Esophagus muscularis mucosa (tissue), 4 donors: ENCODE measurements at places on chromosomes 7 and 10. TPM values are rescaled to one million over a fixed set of nuclear protein-coding genes. Genes with fewer than 3 reads are reported as not detected.

The RPEL1 gene
- total RNA-seq: not detected

DNA sequence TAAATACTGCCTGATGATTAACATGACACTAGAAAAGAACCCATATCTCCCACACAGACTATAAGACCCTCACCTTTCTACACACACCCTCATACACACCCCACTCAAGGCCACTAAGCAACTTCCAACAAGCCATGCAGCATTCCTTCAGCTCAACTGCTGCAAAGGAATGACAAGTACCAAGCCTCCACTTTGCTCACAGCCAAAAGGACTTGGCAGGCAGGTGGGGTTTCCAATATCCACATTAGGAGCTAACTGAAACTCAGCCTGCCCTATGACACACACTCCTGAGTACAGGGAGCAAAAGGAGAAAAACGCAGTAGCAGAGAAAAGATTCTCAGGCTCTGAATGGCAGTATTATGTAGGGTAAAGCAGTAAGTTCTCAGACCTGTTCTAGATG, 13.4 kb downstream of the USP54 start:
- DNase-seq: peak; percentile 93

DNA sequence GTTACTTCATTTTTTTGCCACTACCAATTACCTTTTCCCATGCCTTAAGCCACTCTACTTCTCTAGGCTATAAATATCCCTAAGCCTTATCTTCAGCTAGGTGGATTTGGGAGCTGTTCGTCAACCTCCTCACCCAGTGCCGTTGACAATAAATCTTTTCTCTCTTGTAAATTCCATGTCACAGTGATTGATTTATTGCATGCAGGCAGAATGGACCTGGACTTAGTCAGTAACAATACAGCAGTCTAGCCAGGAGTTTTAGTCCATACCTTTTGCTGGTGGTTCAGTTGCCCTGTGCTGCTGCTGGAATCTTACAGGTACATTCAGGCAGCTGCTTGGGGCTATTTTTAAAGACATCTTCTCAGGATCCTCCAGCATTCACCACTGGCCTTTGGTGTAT, 350.5 kb upstream of the NRG3 start:
- no peak for DNase-seq

The LIPK gene
- not detected for total RNA-seq

The GPR15LG gene
- total RNA-seq: not detected

The SEPTIN14 gene
- total RNA-seq: not detected

DNA sequence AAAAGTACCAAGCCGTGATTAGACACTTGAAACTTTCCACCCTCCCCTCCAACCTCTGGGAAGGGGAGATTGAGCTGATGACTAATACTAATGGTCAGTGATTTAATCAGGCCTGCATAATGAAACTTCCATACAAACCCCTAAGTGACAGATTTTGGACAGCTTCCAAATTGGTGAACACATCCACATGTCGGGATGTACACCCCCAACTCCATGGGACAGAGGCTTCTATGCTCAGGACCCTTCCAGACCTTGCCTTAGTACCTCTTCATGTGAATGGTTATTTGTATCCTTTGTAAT, 4.8 kb downstream of the NUB1 start:
- DNase-seq: peak; percentile 31

DNA sequence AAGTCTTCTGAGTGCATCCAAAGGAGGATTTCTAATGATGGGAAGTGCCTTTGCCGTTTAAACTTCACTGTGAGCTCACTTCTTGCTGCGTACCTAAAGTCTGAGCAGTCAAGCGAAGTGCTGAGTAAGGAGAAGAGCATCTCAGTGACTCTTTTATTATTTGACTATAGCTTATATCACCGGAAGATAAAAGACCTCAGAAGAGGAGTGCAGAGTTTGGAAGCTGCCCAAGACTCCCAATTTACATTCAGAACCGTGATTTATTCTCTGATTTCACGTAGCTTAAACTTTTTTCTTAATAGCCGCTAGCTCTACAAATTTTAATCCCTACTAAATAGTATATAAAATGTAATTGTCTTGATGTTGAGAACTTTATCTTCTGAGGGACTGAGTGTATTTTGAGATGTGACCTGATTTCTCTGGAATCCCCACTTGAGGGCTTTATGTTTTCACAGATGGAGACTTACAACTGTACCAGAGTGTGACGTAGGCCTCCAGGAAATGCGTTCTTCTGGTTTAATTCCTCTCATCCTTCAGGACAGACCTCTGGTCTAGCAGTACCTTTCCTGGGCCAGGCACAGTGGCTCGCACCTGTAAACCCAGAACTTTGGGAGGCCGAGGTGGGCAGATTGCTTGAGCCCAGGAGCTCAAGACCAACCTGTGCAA, 51.1 kb downstream of the CAMK1D start:
- DNase-seq: no peak

DNA sequence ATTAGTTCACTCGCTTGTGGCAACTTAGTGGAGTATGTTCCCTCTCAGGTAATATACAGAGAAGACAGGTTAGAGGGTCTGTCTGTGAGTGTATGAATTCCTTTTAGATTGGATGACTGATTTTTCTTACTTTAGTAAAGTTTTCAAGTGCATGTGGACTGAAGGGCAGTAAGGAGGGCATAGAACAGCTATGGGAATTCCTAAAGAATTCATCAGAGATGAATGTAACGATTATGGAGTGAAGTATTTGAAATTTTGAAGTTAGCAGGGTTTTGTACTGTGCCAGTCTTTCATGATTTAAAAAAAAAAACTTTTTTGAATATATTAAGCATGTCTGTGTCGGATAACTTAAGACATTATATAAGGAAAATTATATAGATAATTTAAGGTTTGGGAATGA, 15.5 kb downstream of the MAPK8 start:
- DNase-seq: no peak

The C7orf33 gene
- not detected for total RNA-seq
